ENCODE measurements at places on chromosomes 7 and 10.
A peak's percentile ranks its signal among the peaks of the same experiment; 100 is the strongest.

DNA sequence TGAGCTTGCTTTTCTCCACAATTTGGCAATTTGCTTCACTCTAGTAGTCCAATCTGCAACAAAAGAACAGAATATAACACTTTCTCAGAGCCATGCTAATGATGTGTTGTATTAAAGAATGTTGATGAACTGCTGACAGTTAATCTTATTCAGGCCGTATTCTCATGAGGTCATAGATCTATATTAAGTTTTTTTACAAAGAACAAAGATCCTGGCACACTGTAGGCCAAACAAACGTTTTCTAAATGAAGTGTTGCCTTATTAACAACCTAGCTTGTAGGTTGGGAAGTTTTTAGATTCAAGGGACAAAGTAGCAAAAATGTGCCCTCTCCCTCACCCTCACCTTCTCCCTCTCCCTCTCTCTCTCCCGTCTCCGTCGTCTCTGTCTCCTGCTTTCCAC, 6.8 kb downstream of the HILPDA start:
- DNase-seq = no peak

- DNase-seq = no peak
These were observed 8.4 kb upstream of the SLC16A12 start for GRCh38 chr10:89543841-89544240.

GRCh38 chr7:110591341-110591740, 499.6 kb upstream of the LRRN3 start:
- no peak for DNase-seq

- no peak for DNase-seq
These were observed 7.3 kb upstream of the ZNF777 start for GRCh38 chr7:149468208-149468607.

GRCh38 chr7:128738570-128739047, 550 bp upstream of the CALU start:
- DNase-seq = peak; percentile 55

GRCh38 chr7:149838992-149839408, 825 bp downstream of the ZNF862 start:
- no peak for DNase-seq

- peak; percentile 94 for DNase-seq
These were observed 205.4 kb upstream of the YAE1 start for GRCh38 chr7:39360766-39361165.

DNA sequence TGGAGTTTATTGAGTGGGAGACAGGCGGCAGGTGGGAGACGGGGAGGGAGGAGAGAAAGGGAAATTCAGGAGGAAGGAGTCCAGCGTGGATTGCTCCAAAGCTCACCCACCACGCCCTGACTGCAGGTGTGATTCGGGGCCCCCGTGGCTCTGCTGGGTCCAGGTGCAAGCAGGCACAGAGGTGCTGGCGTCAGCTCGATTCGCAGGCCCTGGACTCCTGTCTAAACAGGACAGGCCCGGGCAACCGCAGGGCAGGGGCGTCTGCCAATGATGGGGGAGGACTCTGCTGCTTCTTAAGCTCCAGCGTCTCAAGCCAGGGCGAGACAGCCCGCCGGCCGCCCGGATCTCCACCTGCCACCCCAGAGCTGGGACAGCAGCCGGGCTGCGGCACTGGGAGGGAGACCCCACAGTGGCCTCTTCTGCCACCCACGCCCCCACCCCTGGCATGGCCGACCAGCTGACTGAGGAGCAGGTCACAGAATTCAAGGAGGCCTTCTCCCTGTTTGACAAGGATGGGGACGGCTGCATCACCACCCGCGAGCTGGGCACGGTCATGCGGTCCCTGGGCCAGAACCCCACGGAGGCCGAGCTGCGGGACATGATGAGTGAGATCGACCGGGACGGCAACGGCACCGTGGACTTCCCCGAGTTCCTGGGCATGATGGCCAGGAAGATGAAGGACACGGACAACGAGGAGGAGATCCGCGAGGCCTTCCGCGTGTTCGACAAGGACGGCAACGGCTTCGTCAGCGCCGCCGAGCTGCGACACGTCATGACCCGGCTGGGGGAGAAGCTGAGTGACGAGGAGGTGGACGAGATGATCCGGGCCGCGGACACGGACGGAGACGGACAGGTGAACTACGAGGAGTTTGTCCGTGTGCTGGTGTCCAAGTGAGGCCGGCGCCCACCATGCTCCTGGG, at the start of gene CALML3:
CALML3 (plus strand) TSS at position 321 of the 920 bp plus-strand sequence; CDS start at position 446, 125 bp downstream.
- no peak for DNase-seq

GRCh38 chr7:138116892-138117291, 40.6 kb downstream of the AKR1D1 start:
- no peak for DNase-seq

GRCh38 chr7:23664122-23664521, 15.9 kb upstream of the FAM221A start:
- DNase-seq = no peak

GRCh38 chr10:35335133-35336083, 901 bp upstream of the CCNY start:
- no peak for DNase-seq

DNA sequence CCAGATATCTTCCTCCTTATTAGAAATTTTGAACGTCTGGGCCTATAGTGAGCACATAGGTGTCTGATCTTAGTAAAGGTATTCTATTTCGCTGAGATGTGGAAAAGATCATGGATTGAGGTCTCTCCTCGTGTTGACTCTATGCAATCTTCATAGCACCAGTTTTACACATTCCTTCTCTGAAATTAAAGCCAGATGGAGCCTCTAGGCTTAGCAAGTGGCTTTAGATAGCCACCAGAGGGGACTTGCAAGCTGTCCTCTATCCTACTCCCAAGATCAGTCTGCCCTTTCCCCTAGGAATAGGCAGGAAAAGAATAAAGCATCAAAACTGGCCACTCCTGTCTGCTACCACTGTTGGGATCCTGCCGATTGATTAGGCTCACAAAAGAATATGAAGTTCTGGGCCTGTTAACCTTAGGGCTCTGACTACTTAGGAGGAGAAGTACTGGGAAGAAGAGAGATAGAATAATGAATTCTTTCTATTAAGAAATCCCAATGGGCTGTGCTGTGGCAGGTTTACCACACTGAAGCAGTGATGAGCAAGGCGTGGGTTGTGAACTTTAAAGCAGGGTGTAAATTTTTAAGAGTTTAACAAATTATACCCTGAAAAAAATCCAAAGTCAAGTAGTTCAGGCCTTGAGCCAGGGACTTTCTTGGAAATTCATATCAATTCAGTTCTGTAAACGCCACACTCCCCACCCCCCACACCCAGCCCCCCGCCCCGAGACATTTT, 2.2 kb upstream of the STRIP2 start:
- DNase-seq = no peak

- no peak for DNase-seq
These were observed 235.1 kb downstream of the ARHGAP21 start for GRCh38 chr10:24488631-24489030.

DNA sequence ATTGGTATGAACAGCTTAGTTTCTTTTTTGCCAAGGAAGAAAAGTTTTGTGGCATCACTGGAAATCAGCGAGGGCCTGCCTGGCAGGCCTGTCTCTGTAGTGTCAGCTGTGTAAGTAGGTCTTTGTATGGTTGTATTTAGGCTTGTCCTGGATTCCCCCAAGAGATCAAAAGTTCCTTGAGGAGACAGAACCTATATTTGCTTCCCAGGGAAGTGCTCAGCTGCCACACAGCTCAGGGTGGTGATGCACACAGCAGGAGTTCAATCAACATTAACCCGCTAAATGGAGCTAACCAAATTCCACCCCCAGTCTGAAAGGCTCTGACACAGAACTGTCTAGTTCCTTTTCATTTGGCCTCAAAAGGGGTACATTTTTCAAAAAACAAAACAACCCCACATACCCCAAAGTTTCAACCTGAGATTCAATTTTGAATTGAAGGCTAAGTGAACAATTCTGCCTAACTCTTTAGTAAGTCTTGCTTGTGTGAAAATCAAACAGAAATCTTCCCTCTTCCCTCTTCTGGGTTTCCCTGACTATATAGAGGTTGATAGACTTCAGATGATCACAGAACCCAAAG, 124.4 kb downstream of the CLEC2L start:
- no peak for DNase-seq

- no peak for DNase-seq
These were observed 63.1 kb downstream of the MALRD1 start for GRCh38 chr10:19111501-19112267.

GRCh38 chr7:130881091-130881798, 147.2 kb upstream of the KLF14 start:
- no peak for DNase-seq

DNA sequence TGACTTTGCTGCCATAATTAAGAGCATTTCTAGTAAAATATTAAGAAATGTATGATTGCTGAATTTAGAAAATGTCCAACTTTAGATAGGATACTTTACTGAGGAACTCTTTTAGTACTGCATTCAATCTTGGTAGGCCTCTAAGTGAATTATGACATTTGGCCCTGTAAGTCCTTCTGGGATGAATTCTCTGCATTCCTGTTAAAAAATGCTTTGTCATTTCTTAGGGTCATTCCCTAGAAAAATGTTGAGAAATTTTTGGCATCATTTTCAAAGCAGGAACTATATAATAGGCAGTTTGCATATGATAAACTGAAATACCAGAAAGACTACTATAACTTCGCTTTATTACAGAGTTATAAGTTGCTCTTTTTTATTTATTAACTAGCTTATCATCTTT, 69.3 kb upstream of the PRR15 start:
- peak; percentile 26 for DNase-seq

DNA sequence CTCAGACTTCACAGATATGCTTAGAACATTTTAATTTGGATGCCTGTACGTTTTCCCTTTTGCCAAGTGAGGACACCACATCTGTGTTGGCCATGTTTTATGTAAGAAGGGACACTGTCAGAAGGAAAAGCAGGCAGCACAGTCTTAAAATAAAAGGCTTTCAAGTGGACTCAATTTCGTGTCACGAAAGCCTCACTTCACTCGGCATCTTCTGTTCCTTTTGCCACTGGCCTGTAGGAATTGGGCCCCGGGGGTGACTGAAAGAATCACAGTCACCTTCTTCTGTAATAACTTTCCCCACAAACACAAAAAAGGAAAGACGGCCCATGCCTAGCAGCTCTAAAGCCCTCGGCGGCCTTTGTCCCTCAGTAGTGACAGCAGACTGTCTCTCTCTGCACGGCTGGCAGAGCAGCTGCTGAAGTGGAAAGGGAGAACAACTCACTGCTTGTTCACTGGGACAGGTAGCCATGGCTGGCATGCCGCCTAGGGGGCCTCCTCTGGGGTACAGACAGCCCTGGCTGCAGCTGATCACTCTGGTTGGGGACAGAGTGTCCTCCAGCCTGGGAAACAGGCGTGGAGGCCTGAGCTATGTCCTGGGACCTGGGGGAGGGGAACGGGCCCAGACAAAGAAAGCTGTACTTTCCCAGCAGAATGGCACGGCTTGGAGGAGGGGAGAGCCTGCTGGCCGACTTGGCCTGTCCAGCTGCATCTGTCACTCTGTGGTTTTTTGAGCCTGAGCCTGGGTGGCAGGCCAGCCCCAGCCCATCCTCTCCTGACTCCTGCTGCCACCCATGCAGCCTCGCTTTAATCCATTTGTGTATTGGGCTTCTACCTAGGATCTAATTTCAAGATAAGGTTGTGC, 4.4 kb downstream of the RASSF4 start:
- no peak for DNase-seq

DNA sequence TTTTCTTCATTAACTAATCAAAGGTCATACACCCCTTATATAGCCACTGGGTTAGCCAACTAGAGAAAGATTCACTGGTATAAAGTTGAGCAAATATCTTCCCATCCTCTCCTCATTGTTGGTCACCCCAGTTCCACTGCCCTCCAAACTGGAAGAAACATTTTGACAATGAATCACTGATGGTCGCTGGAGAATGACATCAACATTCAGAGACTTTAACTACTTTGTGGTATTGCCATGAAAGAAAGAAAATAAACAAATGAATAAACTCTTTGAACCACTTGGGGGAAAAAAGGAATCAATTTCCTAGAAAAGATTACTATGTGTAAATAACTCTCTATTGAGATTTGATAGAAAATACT, 23.4 kb downstream of the HYCC1 start:
- DNase-seq = peak; percentile 49

- no peak for DNase-seq
These were observed 16.3 kb downstream of the SMURF1 start for GRCh38 chr7:99127636-99128035.

GRCh38 chr10:51095444-51095843, 21.2 kb downstream of the PRKG1 start:
- DNase-seq = no peak

DNA sequence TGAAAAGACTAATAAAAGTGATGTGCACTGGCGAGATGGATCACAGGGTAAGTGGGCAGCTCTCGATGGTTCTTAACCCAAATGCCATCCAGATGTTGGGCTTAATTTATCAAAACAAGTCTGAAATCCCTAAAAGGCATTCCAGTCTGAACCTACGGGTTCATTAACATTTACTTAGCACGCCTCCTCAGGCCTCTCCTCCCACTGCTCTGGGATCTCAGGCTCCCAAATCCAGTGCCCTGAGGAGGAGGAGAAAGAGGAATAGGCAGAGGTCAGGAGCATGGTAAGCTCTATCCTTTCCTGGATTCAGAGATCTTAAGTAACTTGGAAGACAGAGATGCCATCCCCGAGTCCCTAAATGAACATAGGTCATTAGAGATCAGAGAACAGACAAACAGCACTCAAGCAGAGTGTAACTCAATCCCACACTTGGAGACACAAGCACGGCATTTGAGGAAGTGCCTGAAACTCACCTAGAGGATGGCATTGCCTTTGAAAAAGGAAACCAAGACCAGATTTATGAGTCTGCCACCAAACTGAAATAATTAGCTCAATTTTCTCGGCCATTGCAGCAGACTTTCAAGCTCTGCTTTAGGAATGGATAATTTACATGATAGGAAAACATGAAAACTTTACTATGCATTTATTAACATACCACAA, 140.9 kb downstream of the CXCL12 start:
- DNase-seq = no peak

- peak; percentile 94 for DNase-seq
These were observed 1.3 kb downstream of the EIF4EBP2 start for GRCh38 chr10:70405037-70405824.

DNA sequence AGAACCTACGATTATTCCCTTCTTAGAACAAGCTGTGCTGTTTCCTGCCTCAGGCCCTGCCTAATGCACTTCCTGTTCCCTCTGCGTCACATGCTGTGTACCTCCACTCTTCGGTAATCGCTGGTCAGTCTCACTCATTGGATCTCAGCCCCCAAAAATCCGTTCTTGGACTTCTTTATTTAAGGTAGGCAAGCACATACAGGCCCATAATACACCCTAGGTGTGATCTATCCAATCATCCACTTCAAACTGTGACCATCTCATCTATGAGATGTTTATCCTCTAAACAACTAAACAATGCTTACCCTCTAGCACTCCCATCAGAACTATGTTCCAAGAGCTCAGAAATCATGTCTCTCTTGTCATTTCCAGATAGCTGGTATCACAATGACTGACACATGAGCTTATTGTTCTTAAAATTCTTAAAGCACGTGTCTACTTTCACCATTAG, 83.9 kb downstream of the CADPS2 start:
- no peak for DNase-seq

DNA sequence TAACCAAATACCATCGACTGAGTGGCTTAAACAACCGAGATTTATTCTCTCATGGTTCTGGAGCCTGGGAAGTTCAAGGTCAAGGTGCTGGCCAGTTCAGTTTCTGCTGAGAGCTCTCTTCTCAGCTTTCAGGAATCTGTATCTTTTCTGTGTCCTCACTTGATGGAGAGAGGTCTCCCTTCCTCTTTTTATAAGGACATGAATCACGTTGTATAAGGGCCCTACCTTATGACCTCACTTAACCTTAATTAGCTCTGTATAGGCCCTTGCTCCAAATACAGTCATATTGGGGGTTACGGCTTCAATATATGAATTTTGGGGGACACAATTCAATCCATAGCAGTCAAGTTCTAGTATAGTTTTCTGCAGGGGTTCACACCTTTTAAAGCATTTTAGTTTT, 135.2 kb upstream of the ADO start:
- no peak for DNase-seq

Measured in NCI-H226 (cell line).